ENCODE measurements at places on chromosomes 4 and X.
A peak's percentile ranks its signal among the peaks of the same experiment; 100 is the strongest.

- no peak for DNase-seq
Measured at GRCh38 chr4:134560728-134561127, 359.1 kb upstream of the PABPC4L start.

- no peak for DNase-seq
Measured at GRCh38 chr4:522911-523443, 24.0 kb downstream of the PIGG start.

GRCh38 chrX:129781134-129781672 lies 1.5 kb downstream of the SASH3 start:
- no peak for DNase-seq

DNA sequence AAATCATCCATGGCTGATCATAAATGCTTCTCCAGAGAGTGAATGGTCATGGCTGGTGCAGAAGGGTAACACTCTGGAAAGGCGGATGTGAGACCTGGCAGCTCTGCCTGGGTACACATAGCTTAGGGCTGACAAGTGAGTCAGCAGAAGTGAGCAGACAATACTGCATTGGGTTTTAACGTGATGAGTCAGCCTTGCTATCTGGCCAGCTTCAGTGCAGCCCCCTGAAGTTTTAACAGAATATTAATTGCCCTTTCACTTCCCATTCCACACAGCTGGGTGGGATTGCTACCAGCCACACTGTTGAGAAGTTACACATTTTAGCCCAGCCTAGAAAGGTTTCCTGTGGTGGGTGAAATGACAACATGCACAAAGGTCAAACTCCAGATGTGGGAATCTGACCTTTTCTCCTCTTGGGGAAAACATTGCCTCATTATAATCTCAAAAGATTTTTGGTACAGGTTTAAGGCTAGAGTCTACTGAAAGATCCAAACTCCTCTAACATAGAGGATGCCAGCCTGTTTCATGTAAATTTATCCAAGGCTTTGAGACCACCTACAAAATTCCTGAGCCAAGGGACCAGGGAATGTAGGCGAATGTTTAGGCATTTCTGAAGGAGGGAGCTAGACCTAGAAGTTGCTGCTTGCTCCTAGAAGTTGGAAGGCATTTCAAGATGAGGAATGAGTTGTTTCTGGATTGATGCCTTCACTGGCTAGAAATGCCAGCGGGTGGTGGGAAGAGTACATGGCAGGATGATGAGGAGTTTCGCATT lies 230.3 kb upstream of the PGRMC2 start:
- DNase-seq = no peak

DNA sequence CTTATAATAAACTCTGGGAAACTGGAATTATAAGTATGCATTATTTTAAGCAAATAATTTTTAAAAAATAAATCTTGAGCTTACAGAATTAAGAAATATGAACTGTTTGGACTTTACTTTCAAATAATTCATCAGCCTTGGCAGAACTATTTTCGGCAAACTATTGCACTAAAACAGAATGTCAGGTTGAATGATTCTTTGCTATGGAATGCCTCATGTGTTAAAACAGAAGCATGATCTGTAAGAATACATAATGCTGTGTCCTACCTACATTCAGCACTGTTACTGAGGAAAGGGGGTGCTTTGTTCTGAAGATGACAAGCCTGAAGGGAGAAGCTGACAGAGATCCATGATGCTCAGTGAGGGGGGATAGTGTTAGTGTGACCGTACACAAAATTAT lies 55.6 kb upstream of the EXOC1L start:
- no peak for DNase-seq

- DNase-seq = no peak
Measured at GRCh38 chr4:122584519-122584918, 36.3 kb downstream of the IL21 start.

GRCh38 chr4:21202959-21203358 lies 502.7 kb downstream of the PACRGL start:
- no peak for DNase-seq

DNA sequence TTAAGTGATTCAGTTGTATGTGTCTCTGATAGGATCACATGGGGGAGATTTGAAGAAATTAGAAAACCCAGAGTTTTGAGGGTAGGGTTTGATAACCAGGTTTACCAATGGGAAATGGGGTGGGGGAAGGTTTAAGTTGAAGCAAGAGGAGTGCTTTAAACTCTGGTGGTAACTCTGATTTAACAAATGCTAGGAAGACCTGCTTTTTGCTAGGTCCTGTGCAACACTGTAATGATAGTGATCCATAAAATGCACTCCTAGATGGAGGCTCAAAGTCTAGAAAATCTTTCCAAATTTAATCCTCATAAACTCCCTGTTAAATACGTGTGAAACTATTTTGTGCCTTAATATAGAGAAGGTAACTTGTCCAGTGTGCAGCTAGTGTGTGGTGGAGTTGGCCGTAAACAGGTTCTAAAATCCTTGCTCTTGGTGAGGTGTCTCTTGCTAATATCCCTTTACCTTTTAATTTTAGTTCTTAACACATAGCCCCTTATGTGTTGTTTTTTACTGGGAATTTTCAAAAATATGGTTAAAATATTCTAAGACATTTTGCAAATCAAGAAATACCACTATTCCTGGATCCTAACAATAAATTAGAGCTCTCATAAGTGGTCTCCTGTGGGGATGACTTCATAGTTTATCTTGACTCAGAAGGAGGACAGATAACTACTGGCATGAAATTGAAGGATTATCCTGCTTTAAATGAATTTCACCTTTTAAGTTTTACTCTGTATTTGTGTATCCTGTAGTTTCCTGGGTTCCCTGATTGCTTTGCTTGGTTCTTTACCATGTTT lies 4.1 kb downstream of the RPL34 start:
- no peak for DNase-seq

GRCh38 chr4:174284487-174284886 lies 776 bp downstream of the CEP44 start:
- no peak for DNase-seq

DNA sequence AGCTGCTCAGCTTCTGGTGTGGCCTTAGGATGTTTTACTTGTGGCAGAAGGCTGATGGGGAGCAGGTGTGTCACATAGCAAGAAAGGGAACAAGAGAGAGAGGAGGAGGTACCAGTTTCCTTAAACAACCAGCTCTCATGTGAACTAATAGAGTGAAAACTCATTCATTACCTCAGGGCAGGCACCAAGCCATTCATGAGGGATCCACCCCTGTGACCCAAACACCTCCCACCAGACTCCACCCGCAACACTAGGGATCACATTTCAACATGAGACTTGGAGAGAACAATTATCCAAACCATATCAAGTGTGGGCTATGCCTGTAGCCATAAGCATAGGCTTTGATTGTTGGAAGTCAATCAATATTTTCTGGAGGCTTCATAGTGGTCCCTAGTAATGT lies 56.0 kb downstream of the GSX2 start:
- DNase-seq = no peak

DNA sequence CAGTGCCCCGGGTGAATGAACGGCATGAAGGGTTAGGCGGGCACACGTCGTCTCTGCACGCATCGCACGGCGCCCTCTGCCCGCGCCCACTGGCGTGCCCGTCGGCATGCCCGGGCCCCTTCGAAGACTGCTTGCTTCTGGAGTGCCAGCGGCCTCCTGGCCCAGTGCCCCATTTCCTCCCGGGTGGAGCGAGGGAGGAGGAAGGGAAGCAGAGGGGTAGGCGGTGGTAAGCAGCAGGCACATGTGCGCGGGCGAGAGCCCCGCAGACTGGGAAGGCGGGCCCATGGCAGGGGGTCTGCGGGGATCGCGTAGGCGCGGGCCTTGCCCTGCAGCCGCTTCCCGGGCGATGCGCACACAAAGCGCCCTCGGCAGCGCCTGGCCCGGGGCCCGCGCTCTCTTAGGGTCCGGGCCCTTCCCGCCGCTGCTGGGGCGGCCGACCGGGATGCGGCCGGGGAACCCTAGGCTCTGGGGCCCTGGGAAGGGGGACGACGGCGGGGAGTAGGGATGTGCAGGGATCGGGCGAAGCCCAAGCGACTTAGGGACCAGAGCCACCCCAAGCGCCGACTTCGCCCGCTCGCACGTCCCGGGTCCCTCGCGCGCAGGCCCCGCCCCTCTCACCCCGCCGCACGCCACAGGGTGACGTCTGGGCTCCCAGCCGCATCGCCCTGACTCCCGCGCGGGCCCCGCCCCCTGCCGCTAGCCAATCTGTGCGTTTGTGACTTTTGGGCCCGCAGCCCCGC lies 866 bp upstream of the EMD start:
- DNase-seq = no peak

GRCh38 chrX:40513012-40513411 lies 67.8 kb upstream of the ATP6AP2 start:
- DNase-seq = no peak

- DNase-seq = no peak
Measured at GRCh38 chr4:153233761-153234371, 29.6 kb downstream of the TRIM2 start.

- DNase-seq = no peak
Measured at GRCh38 chrX:69262036-69262936, 97.0 kb upstream of the PJA1 start.

DNA sequence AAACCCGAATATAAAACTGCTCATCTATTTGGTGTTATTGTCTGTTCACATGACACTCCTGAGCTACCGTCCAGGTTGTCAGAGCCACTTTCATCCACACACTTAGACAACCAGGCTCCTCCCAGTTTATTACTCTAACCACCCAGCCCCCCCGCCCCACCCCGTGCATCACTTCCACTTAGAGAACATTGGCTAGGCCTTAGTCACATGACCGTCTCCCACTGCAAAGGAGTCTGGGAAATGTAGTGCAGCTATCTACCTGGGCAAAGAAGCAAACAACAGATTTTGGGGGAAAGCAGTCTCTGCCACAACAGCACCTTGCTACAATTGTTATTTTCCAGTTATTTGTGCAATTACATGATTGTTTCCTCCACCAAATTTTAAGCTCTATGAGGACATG lies 57.6 kb upstream of the RBPJ start:
- no peak for DNase-seq

GRCh38 chrX:50978920-50979682 lies 68.6 kb downstream of the BMP15 start:
- DNase-seq = no peak

- no peak for DNase-seq
Measured at GRCh38 chr4:47519239-47519883, 34.3 kb downstream of the ATP10D start.

DNA sequence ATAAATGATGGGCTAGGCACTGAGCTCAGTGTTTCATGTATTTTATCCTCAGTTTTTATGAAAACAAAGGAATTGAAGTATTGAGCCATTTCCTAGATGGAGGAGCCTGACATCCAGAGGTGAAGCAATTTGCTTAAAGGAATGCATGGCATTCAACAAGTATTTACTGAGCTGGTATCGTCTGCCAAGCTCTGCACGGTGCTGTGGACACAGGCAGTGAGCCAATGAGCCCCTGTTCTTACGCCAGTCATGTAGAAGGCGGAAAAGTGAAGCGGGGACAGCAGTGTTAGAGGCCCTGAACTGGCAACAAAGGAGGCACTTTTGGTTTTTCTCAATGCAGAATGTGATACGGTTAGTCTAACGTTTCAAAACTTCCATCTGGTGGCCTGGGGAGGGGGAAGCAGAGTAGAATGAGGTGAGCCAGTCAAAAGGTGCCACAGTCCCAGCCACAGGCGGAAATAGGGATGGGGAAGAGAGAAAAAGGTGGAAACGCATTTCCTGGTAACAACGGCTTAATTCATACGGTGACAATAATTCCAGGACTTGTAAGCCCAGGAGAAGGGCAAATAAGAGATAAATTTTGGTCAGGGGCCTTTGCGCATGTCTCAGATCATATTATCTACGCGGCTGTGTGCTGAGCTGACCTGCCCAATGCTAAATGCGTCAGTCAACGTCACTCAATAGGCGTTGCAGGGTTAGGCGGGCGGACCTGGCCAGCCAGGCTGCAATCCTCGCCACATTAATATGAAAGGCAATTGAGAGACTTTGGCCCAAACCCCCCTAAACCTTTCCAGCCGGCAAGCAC lies 133.9 kb downstream of the AFAP1 start:
- DNase-seq = no peak

GRCh38 chr4:42048394-42048793 lies 58.1 kb downstream of the SLC30A9 start:
- DNase-seq = no peak

DNA sequence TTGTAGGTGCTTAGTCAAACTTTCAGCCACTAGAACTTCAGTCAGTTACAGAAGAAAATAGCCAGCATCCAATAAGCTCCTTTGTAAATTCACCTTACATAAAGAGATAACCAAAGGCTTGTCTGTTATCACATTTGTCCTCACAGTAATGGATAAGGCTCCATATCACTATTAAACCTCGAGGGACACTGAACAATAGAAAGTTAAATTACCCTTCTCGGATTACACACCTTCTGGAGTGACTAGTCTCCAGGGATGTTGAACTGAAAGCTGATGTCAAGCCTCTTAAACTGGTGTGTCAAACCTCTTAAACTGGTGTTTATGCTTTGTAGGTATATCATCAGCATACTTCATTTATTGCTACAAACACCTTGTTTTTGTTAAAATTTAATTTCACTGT lies 639.0 kb downstream of the CENPC start:
- peak; percentile 18 for DNase-seq

DNA sequence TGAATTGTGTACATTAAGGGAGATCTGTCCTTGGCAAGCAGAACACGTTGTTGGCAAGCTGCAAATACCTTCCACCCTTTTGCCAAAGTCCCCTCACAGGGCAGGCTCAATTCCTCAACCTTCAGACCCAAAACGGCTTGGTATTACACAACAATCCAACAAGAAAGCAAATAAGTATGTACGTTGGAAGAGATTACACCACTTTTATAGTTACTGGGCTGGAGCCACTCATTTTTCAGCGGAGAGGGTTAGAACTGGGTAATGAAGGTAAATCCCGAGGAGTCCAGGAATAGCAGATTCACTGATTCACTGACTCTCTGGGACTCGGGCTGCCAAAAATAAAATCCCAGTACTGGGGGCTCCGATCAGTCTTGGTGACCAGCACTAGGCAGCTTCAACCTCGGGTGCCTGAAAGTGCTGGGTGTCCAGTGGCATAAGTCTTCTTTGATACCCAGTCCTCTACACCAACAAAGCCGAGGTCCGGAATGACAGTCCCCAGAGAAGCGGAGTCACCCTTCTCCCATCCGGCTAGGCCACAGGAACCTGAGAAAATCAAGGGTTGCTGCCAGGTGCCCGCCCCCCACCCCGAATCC lies 587 bp downstream of the TIMM8A start:
- no peak for DNase-seq

- DNase-seq = no peak
Measured at GRCh38 chr4:147516133-147516532, 35.2 kb downstream of the EDNRA start.

- DNase-seq = peak; percentile 32
Measured at GRCh38 chr4:59553063-59553720, 1646.9 kb upstream of the ADGRL3 start.

DNA sequence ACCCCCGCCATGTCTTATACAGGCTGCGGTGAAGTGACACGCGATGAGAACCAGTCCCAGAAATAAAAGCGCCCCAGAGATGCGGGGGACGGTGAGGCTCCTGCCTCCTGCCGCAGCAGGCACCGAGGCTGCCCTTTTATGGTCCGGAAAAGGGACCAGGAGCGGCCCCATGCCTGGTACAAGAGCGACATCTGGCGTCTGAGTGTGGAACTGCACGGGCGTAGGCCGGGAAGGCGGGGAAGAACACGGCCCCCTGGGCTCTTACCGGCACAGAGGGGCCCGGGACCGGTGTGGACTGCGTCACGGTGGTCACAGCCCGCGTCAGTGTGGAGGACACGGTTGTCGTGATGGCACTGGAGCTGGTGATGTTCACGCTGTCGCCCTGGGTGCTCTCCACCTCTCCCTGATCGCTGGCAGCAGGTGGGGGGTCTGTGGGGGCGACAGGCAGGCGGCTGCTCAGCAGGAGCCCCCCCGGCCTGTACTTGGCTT lies 8.9 kb upstream of the RENBP start:
- peak; percentile 65 for DNase-seq

All from DMS 273 treated with DMSO at 0.1 percent for 48 hours (cell line).